CD4-positive, alpha-beta T cell treated with Interleukin-15 for 4 hours (primary cell): ENCODE measurements at places on chromosomes 3 and 15.

DNA sequence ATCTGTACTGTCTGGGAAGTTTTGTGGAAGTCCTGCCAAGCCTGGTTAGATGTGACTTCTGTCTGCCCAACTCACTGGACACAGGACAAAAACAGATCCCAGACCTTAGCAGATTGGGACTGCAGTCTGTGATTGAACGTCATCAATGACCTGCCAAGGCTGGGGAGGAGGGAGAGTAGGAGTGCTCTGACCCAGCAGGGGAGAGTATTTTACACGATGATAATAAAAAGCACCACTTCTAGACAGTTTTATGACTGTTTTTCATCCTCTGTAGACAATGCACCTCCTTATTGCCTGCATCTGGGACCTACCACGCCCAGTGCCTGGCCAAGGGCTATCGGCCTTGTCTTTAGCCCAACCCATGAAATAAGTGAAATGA, 102.3 kb upstream of the NR2E3 start:
- DNase-seq: no peak

GRCh38 chr3:189563853-189564563, 67.2 kb upstream of the TP63 start:
- DNase-seq: no peak

DNA sequence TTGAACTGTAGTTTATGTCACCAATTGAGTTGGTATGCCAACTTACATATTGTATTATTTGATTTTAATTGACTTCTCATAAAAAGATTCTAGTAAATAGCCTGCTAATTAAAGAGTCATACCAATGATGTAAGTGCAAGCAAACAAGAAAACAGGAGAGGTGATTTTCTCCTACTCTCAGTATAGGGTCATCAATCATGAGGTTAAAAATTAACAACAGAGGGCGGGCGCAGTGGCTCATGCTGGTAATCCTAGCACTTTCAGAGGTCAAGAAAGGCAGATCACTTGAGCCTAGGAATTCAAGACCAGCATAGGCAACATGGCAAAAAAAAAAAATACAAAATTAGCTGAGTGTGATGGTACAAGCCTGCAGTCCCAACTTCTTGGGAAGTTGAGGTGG, 108.7 kb downstream of the MYO9A start:
- no peak for DNase-seq

- DNase-seq: no peak
These were observed 841.9 kb downstream of the OTOL1 start for GRCh38 chr3:162338514-162338913.
